ENCODE measurements at places on chromosomes 7 and 10.

DNA sequence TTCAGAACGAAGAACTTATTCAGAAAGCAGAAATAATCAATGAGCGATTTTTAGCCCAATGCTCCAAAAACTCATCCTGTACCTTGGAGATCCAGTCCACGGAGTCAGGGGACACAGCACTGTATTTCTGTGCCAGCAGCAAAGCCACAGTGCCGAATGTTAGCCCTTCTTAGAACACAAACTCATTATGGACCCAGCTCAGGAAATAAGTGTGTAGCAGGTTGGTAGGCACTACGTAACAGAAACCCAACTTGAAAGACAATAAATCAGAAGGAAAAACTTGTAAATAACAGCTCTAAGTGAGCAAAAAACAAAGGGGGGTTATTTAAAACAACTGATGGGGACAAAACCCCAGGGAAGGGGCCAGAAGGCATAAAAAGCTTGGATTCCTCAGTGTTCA is 112.0 kb upstream of the PRSS1 start:
- no peaks in the 10 kb centered on the region for H3K36me3 ChIP-seq
- DNase-seq: no peak
- peaks cover 14% of the 10 kb centered on the region for H3K27me3 ChIP-seq
- peak overlapping the region; percentile 82 for H3K4me3 ChIP-seq
- H3K4me1 ChIP-seq: peaks cover 30% of the 10 kb centered on the region

- H3K27me3 ChIP-seq: peaks cover 6% of the 10 kb centered on the region
- no peak for DNase-seq
- no peak overlapping the region for H3K27ac ChIP-seq
Measured at GRCh38 chr10:78118591-78118990, 84.9 kb downstream of the RPS24 start.

GRCh38 chr10:57628592-57629284 is 639.0 kb downstream of the IPMK start:
- H3K27ac ChIP-seq: no peak overlapping the region
- H3K4me1 ChIP-seq: no peaks in the 10 kb centered on the region
- no peaks in the 10 kb centered on the region for H3K36me3 ChIP-seq
- no peaks in the 10 kb centered on the region for H3K27me3 ChIP-seq

- no peaks in the 10 kb centered on the region for H3K27me3 ChIP-seq
- DNase-seq: no peak
- H3K4me1 ChIP-seq: no peaks in the 10 kb centered on the region
- no peak overlapping the region for H3K4me3 ChIP-seq
- H3K27ac ChIP-seq: no peak overlapping the region
- no peaks in the 10 kb centered on the region for H3K36me3 ChIP-seq
Measured at GRCh38 chr7:81845744-81846241, 75.9 kb upstream of the HGF start.

- no peak overlapping the region for H3K4me3 ChIP-seq
- no peak for DNase-seq
- peaks cover 41% of the 10 kb centered on the region for H3K27me3 ChIP-seq
- H3K36me3 ChIP-seq: no peaks in the 10 kb centered on the region
Measured at GRCh38 chr10:124909563-124909962, 32.4 kb upstream of the ZRANB1 start.

DNA sequence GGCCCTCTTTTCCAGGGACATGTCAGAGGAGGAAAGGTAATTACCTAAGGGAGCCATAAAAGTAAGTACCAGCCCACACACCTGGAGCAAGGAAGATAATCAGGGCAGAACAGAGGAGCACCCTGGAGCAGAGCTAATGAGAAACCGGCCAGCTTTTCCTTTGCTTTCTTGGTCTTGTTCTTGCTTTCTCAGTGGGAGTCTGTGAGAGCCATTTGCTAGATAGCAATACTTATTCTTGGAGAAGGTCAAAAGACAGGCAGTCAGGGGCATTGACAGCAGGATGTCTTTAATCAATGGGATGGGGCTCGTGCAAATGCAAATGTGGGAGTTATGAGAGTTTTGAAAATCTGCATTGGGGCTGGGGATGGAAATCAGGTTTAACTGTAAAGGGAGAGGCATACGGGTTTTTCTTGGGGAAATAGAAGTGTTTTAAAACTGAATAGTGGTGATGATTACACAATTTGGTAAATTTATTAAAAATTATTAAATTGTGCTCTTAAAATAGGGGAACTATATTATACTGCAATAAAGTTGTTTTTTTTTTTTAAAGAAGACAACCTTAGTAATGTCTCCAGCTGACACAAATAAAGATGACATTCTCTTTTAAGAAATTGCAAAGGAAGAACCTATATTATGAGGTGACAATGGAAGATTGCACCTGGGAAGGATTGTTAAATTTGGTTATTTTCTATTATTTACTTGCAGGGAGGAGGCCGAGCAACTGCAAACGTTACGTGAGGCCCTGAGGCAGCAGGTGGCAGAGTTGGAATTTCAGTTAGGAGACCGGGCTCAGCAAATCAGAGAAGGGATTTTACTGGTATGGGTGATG is 35.6 kb upstream of the PPP1R17 start:
- H3K4me3 ChIP-seq: no peak overlapping the region
- no peaks in the 10 kb centered on the region for H3K27me3 ChIP-seq
- no peak overlapping the region for H3K27ac ChIP-seq
- no peaks in the 10 kb centered on the region for H3K4me1 ChIP-seq
- H3K36me3 ChIP-seq: no peaks in the 10 kb centered on the region

- no peak overlapping the region for H3K27ac ChIP-seq
- H3K36me3 ChIP-seq: no peaks in the 10 kb centered on the region
- DNase-seq: no peak
Measured at GRCh38 chr10:86693275-86693674, 25.0 kb downstream of the LDB3 start.

GRCh38 chr10:22544325-22545068 is 169.9 kb downstream of the PIP4K2A start:
- peaks cover 63% of the 10 kb centered on the region for H3K36me3 ChIP-seq
- no peak overlapping the region for H3K4me3 ChIP-seq
- peak overlapping the region; percentile 45 for H3K27ac ChIP-seq
- peaks cover 10% of the 10 kb centered on the region for H3K4me1 ChIP-seq

DNA sequence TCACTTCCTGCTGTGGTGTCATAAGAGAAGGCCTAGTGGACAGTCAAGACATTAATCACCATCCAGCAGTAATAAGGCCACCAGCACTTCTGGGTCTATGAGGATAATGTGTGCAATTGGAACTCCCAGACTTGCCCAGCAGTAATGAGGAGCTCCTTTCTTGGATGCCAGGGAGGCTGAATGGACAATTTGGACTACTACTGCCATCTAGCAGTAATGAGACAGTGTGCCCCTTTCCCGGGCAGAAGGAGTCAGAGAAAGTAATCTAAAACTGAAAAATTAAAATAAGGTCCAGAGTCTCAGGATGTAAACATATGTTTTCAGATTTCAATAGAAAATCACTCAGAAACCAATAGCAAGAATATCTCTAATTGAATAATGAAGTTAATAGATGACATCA is 400.4 kb downstream of the CDC14C start:
- no peak for DNase-seq
- H3K4me3 ChIP-seq: no peak overlapping the region
- H3K27me3 ChIP-seq: no peaks in the 10 kb centered on the region
- H3K27ac ChIP-seq: no peak overlapping the region

- DNase-seq: no peak
- no peak overlapping the region for H3K27ac ChIP-seq
- H3K27me3 ChIP-seq: no peaks in the 10 kb centered on the region
- H3K36me3 ChIP-seq: no peaks in the 10 kb centered on the region
- H3K4me1 ChIP-seq: no peaks in the 10 kb centered on the region
- H3K4me3 ChIP-seq: no peak overlapping the region
Measured at GRCh38 chr7:28747854-28748253, 210.3 kb downstream of the TRIL start.

- H3K4me1 ChIP-seq: peaks cover 15% of the 10 kb centered on the region
- DNase-seq: no peak
- H3K4me3 ChIP-seq: no peak overlapping the region
Measured at GRCh38 chr10:128221807-128222206, 95.6 kb upstream of the MKI67 start.

- DNase-seq: no peak
- no peaks in the 10 kb centered on the region for H3K36me3 ChIP-seq
- no peaks in the 10 kb centered on the region for H3K4me1 ChIP-seq
- no peak overlapping the region for H3K27ac ChIP-seq
- no peak overlapping the region for H3K4me3 ChIP-seq
Measured at GRCh38 chr7:35576031-35576573, 118.8 kb downstream of the HERPUD2 start.

DNA sequence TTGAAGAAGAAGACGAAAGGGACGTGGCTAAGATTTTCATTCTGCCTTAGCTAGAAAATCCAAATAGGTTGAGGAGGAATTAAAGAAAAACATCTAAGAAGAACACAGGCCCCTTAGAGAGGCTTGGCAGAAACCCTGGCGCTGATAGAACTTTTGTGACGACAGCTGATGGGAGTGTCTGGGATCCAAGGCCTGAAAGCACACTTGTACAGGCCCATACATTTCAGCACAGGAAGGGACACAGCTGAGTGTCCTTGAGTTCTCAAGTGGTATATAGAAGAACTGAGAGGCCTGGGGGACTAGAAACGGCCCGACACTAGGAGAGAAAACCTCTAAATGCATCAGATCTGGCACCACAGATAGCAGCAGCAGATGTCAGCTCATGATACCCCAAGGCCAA is 39.5 kb downstream of the PRPS1L1 start:
- peaks cover 2% of the 10 kb centered on the region for H3K27me3 ChIP-seq
- no peak for DNase-seq
- no peak overlapping the region for H3K27ac ChIP-seq
- H3K36me3 ChIP-seq: no peaks in the 10 kb centered on the region
- H3K4me1 ChIP-seq: no peaks in the 10 kb centered on the region

- H3K4me1 ChIP-seq: peaks cover 8% of the 10 kb centered on the region
- no peak overlapping the region for H3K4me3 ChIP-seq
- DNase-seq: no peak
- H3K27ac ChIP-seq: no peak overlapping the region
- H3K27me3 ChIP-seq: no peaks in the 10 kb centered on the region
- H3K36me3 ChIP-seq: no peaks in the 10 kb centered on the region
Measured at GRCh38 chr7:7779888-7780287, 61.5 kb upstream of the RPA3 start.

GRCh38 chr10:19921300-19922140 is 105.3 kb downstream of the PLXDC2 start:
- no peaks in the 10 kb centered on the region for H3K27me3 ChIP-seq
- DNase-seq: no peak
- no peak overlapping the region for H3K4me3 ChIP-seq
- H3K36me3 ChIP-seq: no peaks in the 10 kb centered on the region
- no peaks in the 10 kb centered on the region for H3K4me1 ChIP-seq

DNA sequence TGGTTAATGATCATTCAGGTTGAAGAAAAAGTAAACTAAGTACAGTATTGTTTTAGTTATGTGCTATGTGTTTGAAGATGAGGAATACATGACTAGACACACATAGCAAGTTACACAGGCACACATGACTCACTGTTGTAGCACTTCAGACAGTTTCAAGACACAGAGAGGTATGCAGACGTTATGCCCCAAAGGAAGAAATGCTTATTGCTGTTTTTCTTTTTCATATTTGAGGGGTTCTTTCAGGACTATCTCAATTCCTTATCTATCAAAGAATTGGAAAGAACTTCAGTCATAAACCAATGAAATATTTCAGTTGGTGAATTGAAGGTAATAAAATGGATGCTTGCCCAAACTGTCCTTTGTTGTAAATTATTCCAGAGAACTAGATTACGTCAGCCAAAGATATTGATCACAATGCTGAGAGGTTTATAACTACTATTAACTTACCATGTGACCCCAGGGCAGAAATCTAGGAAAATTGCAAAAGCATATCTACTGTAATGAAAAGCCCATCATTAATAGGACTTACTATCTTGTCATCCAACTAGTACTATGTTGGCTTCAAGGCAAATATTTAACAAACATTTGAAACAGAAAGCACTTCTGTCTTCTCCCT is 61.2 kb upstream of the CAPZA2 start:
- H3K4me1 ChIP-seq: peaks cover 3% of the 10 kb centered on the region
- no peak for DNase-seq
- no peaks in the 10 kb centered on the region for H3K36me3 ChIP-seq
- peaks cover 7% of the 10 kb centered on the region for H3K27me3 ChIP-seq

DNA sequence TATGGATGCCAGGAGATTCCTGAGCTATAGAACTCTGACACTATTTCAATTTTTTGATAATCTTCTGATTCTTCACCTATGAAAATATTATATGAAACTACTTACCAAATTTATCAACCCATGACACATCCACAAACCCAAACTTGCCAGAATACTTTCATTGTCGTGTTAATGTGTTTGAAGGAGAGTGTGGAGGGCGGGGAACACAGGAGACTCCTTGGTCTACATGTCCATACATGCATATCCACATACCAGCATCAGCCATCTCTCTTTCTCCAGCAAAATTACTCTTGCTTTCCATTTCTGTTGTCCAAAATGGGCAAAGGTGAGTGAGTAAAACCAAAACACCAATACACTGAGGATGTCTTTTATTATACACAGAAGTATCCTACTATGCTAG is 23.5 kb upstream of the BPGM start:
- H3K27me3 ChIP-seq: peaks cover 19% of the 10 kb centered on the region
- H3K36me3 ChIP-seq: no peaks in the 10 kb centered on the region
- H3K4me1 ChIP-seq: no peaks in the 10 kb centered on the region

DNA sequence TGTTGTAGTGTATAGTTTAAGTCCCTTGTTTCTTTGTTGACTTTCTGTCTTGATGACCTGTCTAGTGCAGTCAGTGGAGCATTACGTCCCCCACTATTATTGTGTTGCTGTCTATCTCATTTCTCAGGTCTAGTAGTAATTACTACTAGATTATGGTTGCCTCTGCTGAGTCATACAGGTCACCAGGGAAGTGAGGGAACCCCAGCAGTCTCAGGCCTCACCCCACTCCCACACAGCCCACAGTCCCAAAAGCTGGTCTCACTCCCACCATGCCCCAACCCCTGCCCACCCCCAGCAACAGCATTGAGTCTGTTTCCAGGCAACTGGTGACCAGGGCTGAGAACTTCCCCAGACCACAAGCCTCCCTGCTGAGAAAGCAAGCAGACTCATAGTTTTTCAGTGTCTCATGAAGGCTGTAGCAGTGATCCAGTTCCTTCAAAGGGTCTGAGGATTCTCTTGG is 88.0 kb downstream of the PLXDC2 start:
- H3K36me3 ChIP-seq: no peaks in the 10 kb centered on the region
- DNase-seq: no peak
- no peak overlapping the region for H3K4me3 ChIP-seq
- H3K4me1 ChIP-seq: no peaks in the 10 kb centered on the region
- H3K27ac ChIP-seq: no peak overlapping the region
- no peaks in the 10 kb centered on the region for H3K27me3 ChIP-seq

DNA sequence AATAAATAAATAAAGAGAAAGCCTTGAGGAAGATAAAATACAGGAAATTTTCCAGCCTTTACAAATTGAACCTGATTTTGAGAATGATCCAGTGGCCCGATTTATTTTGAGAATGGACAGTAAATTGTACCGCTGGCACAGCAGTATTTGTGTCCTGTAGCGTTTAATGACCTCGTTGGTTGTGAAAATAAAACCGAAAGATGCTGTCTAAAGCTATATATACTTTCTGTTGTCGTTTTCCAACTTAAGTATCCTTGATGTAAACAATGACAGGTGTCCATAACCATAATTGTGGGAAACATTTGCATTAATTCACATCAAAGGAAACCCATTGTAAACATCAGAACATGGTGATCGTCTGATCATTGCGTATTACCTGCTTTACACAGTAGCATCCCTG is 38.8 kb downstream of the TBXAS1 start:
- no peak overlapping the region for H3K4me3 ChIP-seq
- no peak for DNase-seq
- no peak overlapping the region for H3K27ac ChIP-seq
- peaks cover 4% of the 10 kb centered on the region for H3K27me3 ChIP-seq

- no peak overlapping the region for H3K27ac ChIP-seq
- peaks cover 7% of the 10 kb centered on the region for H3K27me3 ChIP-seq
- H3K4me1 ChIP-seq: no peaks in the 10 kb centered on the region
- H3K4me3 ChIP-seq: no peak overlapping the region
- no peaks in the 10 kb centered on the region for H3K36me3 ChIP-seq
Measured at GRCh38 chr7:116809636-116810266, 52.6 kb upstream of the CAPZA2 start.

Data from activated naive CD4-positive, alpha-beta T cell treated with anti-CD3 and anti-CD28 coated beads, Interleukin-2, amount 10 ng/mL, durations not matched to agents 7 days and 5 days (primary cell).